Activated naive CD8-positive, alpha-beta T cell treated with anti-CD3 and anti-CD28 coated beads, Interleukin-2, amount 50 U/mL, for 16 hours (primary cell): ENCODE measurements at places on chromosomes 4 and X.

DNA sequence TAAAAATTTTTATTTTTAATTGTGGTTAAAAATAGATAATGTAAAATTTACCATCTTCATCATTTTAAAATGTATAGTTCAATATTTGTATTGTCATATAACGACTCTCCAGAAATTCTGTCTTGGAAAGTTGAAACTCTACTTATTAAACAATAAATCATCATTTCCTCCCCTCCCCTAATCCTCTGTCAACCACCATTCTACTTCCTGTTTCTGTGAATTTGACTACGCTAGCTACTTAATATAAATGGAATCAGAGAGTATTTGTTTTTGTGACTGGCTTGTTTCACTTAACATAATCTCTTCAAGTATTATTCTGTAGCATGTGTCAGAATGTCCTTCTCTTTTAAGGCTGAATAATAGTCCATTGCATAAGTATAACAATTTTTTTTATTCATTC, 729.0 kb upstream of the AADAT start:
- DNase-seq: no peak

DNA sequence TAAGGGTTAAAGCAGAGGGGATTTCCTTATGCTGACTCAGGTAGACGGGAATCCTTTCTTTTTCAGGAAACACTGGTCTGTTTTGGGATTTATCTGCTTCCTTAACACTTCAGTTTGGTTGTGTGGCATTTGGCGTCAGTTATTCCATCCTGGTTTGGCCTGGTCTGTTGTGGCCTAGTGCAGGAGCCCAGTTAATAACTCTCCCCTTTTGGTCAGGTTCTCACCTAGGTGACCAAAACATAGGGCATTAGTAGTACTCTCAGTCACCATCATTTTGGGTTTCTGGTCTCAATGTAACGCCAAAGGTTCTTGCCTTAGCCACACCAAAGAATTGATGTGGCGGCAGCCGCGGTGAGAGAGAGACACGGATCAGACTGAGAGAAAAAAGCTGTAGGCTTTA, 39.7 kb upstream of the IL9R start:
- DNase-seq: no peak

- no peak for DNase-seq
These were observed 8.0 kb downstream of the IBSP start for GRCh38 chr4:87807402-87807801.

DNA sequence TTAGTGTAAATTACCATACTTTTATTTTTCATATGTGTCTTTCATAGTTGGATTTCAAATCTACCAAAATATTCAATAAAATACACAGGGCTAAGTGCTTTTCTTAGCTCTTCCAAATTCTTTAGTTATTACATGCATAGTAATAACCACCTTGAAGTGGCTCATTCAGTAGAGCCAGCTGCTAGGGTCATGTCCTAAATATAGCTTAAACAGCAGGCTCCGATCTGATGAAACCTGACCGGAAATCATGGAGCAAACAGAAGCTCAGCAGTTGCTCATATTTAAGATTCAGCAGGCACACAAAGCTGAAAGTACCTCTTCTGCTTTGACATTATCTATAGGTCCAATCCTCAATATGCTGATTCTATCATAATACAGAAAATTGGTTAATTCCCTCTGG, 1470.4 kb downstream of the ADGRL3 start:
- DNase-seq: no peak
